ENCODE measurements at places on chromosomes 3 and 15.

- H3K4me3 ChIP-seq: no peak overlapping the region
- H3K36me3 ChIP-seq: no peaks in the 10 kb centered on the region
- H3K27ac ChIP-seq: peak overlapping the region; percentile 93
- DNase-seq: no peak
- no peaks in the 10 kb centered on the region for H3K27me3 ChIP-seq
Measured at GRCh38 chr3:126081618-126082361, 2.1 kb downstream of the SLC41A3 start.

DNA sequence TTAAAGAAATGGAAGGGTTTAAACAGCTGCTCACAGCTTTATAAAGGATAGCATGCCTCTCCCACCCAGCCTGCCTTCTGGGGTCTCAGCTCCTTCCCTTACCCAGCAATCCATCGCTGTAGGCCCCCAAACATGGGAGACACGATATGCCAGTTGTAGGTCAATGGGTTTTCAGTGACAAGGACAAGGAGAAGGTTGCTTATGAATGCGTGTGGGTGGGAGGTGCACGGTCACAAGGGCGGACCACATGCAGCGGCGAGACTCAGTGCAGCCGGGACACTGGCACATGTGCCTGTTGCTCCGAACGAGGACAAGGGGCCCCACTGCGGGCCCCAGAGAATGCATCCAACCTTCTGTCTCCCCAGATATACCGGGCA lies 67.0 kb downstream of the MGLL start:
- peaks cover 10% of the 10 kb centered on the region for H3K4me1 ChIP-seq
- no peak overlapping the region for H3K4me3 ChIP-seq
- no peak overlapping the region for H3K27ac ChIP-seq
- H3K36me3 ChIP-seq: no peaks in the 10 kb centered on the region

DNA sequence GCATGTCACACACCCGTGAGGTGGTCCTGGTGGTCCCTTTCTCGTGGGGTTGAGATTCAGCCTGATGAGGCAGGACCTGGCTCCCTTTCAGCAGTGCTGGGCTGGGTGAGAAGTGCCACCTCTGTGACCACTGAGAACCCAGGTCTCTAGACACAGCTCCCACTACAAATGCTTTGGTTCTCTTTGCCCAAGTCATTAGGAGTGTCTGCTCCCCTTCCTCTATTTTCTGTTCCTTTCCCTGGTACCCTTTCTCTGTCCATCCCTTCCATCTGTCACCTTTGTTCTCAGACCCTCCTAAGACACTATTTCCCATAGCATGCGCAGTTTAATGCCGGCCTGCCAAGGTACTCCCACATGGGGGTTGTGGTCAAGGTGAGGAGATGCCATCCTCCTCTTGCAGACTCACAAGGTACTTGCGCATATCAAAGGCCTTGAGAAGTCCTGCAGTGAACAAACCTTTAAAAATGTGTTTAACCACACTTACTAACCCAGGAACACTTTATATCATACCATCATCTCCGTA lies 297.7 kb downstream of the LRTM1 start:
- H3K36me3 ChIP-seq: no peaks in the 10 kb centered on the region
- no peak overlapping the region for H3K4me3 ChIP-seq
- H3K27me3 ChIP-seq: no peaks in the 10 kb centered on the region
- no peak overlapping the region for H3K27ac ChIP-seq

- no peak overlapping the region for H3K27ac ChIP-seq
- no peaks in the 10 kb centered on the region for H3K4me1 ChIP-seq
- no peak for DNase-seq
- H3K4me3 ChIP-seq: no peak overlapping the region
- peaks cover 6% of the 10 kb centered on the region for H3K36me3 ChIP-seq
Measured at GRCh38 chr3:97914388-97914787, 57.8 kb downstream of the RIOX2 start.

DNA sequence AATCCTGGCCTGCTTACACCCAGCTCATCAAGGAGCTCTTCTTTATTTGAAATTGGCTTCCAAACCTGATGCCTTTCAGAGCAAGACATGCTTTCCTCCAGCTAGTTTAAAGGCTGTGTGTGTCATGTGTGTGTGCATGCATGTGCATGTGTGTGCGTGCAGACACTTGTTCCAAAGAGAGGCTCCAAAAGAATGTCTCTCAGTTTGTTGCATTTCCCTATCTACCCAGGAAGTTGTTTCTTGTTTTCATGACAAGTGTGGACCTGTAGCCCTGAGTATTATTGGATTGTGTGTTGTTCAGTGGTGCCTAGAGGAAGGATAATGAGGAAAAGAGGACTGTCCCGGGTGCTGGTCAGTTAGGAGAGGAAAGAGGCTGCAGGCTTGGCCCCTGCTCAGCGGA lies 240.0 kb downstream of the THSD4 start:
- no peaks in the 10 kb centered on the region for H3K4me1 ChIP-seq
- H3K4me3 ChIP-seq: no peak overlapping the region
- no peak overlapping the region for H3K27ac ChIP-seq
- H3K27me3 ChIP-seq: no peaks in the 10 kb centered on the region
- H3K36me3 ChIP-seq: no peaks in the 10 kb centered on the region
- no peak for DNase-seq

GRCh38 chr3:142850395-142851023 lies 38.4 kb downstream of the PCOLCE2 start:
- H3K4me3 ChIP-seq: no peak overlapping the region
- no peak for DNase-seq
- H3K4me1 ChIP-seq: no peaks in the 10 kb centered on the region
- no peak overlapping the region for H3K27ac ChIP-seq

DNA sequence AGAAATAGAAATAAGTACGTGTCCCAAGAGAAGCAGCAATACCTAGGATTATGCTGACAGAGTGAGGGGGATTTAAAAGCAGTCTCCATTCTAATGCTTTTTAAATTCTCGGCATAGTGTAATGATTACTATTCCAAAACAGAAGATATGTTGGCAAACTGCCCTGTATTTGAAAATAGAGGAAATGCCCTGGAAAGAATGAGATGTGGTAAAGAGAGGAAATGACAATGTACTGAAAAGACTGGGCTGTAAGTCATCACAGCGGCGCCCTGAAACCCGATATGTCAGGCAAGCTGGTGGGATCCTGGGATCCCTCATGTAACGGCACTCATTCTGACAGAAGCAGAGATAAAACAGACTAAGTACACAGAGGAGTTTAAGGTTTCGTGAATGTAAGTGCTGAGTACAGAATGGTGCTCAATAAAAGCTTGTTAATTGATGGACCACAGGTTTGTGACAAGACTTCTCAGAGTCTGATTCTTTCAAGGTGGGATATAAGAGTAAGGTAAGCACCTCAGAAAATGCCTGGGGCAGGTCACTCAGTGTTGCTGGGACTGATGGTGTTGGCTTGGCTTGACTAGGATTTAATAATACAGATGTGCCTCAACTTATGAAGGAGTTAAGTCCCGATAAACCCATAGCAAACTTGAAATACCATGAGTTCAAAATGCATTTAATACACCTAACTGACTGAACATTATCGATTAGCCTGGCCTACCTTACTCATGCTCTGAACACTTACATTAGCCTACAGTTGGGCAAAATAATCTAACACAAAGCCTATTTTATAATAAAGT lies 91.4 kb downstream of the NFKBIZ start:
- no peaks in the 10 kb centered on the region for H3K36me3 ChIP-seq
- DNase-seq: no peak
- peaks cover 24% of the 10 kb centered on the region for H3K4me1 ChIP-seq

Data from ascending aorta (tissue), 2 donors.